ENCODE measurements at places on chromosomes 2 and 18.

- peak; percentile 53 for DNase-seq
These were observed 15.5 kb upstream of the RAB10 start for GRCh38 chr2:26018184-26019055.

DNA sequence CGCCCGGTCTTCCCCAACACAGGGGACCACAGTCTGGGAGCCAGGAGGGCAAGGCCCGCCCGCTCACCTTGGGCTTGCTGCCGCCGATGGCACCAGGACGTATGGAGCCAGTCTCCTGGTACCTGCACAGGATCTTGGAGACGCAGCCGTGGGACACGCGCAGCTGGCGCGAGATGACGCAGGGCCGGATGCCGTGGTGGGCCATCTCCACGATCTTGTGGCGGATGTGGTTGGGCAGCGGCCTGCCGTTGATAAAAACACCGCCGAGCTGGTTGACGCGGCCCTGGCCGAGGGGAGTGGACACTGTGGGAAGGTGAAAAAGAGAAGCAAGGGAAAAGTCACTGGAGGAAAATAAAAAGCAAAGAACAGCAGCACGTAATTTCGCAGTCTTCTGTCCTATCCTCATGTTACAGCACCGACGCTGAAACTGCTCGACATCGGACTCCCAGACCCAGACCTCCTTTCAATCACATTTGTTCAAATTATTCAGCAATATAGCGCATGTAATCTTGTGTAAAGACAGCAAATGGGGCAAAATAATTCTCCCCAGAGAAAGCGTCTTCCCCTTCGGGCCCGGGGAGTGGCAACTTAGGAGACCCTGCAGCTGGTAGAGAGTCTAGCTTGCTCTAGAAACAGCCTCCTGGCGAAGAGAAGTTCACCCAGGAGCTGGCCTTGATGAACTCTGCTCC, 1.7 kb downstream of the PAX3 start:
- no peak for DNase-seq

DNA sequence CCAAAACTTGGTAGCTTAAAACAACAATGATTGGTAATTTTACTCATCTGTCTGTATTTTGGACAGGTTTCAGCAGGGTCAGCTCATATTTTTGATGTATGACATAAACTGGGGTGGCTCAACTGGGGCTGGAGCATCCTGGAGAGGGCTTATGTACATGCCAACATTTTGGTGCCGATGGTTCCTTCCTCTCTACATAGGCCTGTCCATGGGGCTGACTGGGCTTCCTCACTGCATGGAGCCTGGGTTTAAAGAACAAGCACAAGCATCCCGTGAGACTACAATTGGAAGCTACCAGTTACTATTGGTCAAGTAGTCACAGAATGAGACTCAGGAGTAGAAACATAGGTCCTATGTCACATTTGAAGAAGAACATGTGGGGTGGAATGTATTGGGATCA, 95.0 kb downstream of the DDX1 start:
- DNase-seq: no peak

DNA sequence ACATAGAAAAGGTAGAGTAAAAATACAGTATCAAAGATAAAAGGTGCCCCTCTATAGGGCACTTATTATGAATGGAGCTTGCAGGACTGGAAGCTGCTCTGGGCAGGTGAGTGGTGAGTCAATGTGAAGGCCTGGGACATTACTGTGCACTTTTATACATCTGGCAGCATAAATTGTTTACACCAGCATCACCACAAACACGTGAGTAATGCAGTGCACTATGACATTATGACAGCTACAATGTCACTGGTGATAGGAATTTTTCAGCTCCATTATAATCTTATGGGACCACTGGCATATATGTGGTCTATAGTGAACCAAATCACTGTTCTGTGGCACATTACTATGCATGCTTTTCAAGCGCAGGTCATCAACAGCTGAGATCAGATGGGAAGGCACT, 48.1 kb downstream of the TPGS2 start:
- DNase-seq: no peak

GRCh38 chr18:4605212-4605611, 150.1 kb upstream of the DLGAP1 start:
- no peak for DNase-seq
